Left renal pelvis (tissue), 4 donors: ENCODE measurements at places on chromosomes 7 and 10. TPM values are rescaled to one million over a fixed set of nuclear protein-coding genes. Genes with fewer than 3 reads are reported as not detected.

The PALD1 gene
- polyA plus RNA-seq: 9.2 TPM

The PON3 gene
- 2.3 TPM for polyA plus RNA-seq

The AGR3 gene
- polyA plus RNA-seq: 2.5 TPM

The CFAP70 gene
- polyA plus RNA-seq: 2.7 TPM

The PTPRE gene
- 4.0 TPM for polyA plus RNA-seq

The LRIT1 gene
- polyA plus RNA-seq: not detected

The ADRA2A gene
- polyA plus RNA-seq: 2.5 TPM

The CALHM2 gene
- polyA plus RNA-seq: 11.8 TPM

The LIPM gene
- not detected for polyA plus RNA-seq

The TAS2R4 gene
- 1.3 TPM for polyA plus RNA-seq

The BTBD16 gene
- polyA plus RNA-seq: 0.08 TPM

- no peak for DNase-seq
Measured at GRCh38 chr7:1530946-1531262, 402 bp downstream of the MAFK start.

GRCh38 chr7:41280491-41280890 is 422.4 kb downstream of the INHBA start:
- no peak for DNase-seq

- DNase-seq: no peak
Measured at GRCh38 chr10:58393317-58393716, 8.1 kb downstream of the TFAM start.

GRCh38 chr10:116104210-116104932 is 168.6 kb downstream of the GFRA1 start:
- no peak for DNase-seq

DNA sequence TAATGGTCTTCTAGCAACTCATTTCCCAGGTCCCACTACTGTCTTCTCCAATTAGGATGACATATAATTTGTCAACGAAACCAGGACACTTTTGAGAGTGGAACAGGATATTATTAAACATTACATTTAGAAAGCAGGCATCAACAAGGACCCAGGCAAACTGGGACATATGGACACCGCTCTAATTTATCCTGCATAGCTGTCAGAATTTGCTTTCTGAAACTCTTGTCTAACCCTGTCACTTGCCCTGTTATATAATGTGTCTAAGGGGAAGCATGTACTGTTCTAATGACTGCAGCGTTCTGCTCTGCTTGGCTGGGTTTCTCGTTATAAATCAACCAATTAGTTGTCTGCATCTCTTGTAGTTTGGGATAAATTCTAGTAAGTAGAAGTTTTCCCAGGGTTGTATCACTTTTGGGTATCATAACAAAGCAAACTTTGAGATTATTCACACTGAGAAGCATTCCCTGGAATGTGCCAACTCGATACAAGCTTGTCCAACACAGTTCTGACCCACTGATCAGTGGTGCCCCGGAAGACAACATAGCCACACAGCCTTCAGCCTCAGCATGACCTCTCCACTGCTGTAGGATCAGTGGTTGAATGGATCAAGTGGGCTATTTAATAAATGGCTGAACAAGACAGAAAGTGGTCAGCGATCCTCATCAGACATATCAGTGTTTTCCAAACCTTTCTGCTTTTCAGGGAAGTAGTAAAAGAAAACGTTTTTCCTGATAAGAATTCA is 228.1 kb downstream of the KIF20B start:
- no peak for DNase-seq

- DNase-seq: no peak
Measured at GRCh38 chr7:125363873-125364272, 434.2 kb upstream of the POT1 start.

GRCh38 chr10:51074238-51075028 is at the start of gene PRKG1:
Gene PRKG1, plus strand, starts transcription at chr10:51074487.
- peak; percentile 57 for DNase-seq

DNA sequence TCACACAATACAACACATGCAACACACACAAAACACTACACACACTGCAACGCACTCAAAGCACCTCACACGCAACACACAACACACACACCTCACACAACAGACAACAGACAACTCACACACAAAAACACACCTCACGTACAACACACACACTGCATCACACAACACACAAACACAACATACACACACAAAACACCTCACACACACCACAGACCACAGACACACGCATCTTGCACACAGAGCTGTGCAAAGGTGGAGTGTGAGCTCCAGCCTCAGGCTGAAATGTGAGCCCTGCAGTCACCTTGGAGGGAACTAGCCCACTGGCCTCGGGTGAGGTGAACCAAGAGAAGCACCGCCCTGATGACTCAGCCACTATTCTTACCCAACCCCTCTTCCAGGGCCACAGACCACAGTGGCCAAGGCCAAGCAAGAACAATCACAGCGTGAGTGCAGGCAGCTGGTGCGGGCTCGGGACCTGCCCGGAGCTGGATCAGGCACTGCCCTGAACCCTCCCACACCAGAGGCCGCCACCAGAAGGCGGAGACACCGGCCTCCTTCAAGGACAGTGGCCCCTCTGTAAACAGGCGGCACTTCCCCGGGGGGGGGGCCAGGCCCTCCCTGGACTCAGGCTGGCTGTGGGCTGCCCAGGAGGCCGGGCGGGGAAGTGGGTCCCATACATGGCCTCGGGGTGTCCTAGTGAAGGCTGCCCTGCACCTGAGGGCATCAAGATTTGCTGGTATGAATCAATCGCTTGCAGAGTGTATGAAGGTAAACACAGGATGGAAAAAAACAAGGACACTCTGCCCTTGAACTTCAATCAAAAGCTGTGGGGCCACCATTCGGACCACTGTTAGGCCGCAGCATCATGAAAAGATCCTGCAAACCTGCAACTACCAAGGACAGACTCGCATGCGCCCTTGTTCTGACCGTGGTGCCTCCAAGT is 106.7 kb downstream of the TNS3 start:
- DNase-seq: no peak

DNA sequence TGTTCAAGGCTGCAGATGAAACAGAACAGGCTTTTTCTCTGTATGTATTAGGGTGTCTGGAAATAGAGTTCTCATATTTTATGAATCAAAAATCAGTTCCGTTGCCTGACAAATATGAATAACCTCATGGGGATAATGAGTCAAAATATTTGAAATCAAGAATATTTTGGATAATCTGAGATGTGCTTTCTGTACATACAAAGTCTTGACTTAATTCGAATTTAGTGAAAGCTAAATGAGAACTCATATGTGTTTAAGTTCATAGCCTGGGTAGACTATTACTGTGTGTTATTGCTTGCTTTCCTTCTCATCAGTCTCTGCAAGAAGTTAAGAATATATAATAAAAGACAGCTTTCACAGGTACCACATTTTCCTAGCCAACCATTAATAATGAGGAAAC is 689.0 kb downstream of the REEP3 start:
- DNase-seq: no peak

- DNase-seq: no peak
Measured at GRCh38 chr7:136000288-136000913, 23.2 kb upstream of the MTPN start.

GRCh38 chr7:75611557-75612178 is 119.5 kb downstream of the SPDYE5 start:
- no peak for DNase-seq

DNA sequence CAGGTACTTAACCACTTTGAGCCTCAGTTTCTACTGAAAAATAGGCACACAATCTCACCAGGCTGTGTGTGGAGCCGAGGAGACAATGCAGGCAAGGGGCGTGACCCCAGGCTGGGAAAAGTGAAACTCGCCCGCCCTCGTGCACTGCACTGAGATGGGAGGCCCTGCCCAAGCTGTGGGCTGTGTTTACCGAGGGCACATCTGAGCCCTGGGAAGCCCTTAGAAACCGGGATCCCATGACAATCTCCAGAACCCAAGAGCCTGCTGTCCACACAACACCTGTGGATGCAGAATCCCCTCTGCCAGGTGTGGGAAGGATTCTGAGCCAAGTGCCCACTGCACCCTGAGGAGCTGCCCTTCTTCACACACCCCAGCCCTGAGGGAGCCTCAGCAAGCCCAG is 198.3 kb downstream of the GRID1 start:
- DNase-seq: no peak

- no peak for DNase-seq
Measured at GRCh38 chr7:18844735-18845134, 272.7 kb downstream of the TWIST1 start.

GRCh38 chr7:120738816-120739215 is 119.1 kb downstream of the TSPAN12 start:
- no peak for DNase-seq

GRCh38 chr10:95896071-95896850 is 11.5 kb upstream of the CC2D2B start:
- DNase-seq: no peak

- DNase-seq: no peak
Measured at GRCh38 chr7:43480581-43480980, 102.3 kb upstream of the STK17A start.

DNA sequence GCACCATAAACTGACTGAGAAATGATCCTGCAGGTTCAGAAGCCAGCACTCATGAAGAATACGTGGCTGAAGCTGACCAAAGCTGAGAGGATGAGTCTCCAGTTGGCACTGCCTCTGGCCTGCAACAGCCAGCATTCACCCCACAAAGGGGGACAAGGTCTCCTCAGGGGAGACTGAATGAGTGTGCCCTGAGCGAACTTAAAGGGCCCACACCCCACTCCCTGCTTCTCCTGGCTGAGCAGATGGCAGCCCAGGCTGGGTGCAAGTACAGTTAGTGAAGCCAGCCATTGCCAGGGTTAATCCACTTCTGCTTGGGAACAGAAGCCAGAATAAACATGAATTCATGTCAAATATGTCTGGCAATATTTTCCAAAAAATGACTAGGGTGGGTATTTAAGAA is 98.1 kb downstream of the PPP1R17 start:
- DNase-seq: no peak

- no peak for DNase-seq
Measured at GRCh38 chr10:119667562-119668328, 16.6 kb downstream of the BAG3 start.

GRCh38 chr7:130667593-130668257 is 823 bp downstream of the COPG2 start:
- DNase-seq: no peak

DNA sequence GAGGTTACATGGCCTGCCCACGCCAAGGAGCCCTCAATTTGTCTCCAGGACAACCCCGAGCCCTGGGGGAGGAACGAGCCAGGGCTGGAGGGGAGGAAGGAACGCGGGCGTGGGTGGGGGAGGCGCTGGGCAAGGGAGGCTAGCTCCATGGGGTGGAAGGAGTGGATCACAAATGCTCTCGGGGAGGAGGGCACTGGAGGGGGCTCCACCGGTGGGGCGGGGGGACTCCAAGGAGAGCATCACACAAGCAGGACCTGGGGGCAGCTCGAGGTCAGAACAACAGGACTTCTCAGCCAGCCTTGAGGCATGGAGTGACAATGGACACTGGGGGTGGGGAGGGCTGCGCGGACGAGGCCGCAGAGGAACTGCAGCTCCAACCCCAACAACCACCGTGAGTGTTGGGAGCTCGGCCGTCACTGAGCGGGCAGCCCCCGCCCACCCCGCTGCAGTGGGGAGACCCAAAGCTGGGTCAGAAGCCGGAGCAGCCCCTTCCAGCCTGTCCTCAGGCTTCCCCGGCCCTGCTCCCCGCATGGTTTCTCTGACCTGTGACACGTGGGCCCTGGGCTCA is 41.1 kb downstream of the STK32C start:
- no peak for DNase-seq

DNA sequence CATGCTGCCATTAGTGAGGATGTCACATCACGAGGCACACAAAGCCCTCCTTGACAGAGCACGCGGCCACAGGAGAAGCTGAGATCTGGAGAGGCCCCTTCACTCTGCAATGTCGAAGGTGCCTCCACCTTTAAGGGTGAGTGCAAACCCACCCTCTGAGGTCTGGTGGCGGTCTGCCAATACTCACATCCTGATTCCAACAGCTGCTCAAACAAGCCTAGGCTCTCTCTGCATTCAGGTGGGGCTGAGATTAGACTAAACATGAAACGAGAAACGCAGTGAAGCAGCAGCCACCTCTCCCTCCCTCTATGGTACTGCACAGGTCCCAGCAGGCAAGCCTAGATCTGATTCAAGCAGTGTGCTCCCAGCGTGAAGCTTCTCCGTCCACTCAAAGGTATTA is 151.8 kb downstream of the TCERG1L start:
- no peak for DNase-seq

DNA sequence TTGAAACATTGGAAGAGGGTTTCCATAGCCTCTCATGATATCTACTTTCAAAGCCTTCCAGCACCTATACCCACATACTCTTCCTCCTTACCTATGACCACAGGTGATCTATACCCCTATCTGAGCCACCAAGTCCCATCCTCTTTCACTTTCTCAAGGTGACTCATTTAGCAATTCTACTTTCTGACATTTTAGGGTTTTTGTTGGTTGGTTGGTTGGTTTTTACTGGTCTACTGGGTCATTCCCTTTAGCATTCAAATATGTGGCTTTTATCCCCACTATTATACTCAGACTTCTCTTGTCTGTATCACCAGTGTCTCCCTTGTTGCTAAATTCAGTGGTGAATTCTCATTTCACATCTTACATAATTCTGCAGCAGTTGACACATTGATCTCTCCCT is 130.4 kb upstream of the STEAP4 start:
- no peak for DNase-seq

DNA sequence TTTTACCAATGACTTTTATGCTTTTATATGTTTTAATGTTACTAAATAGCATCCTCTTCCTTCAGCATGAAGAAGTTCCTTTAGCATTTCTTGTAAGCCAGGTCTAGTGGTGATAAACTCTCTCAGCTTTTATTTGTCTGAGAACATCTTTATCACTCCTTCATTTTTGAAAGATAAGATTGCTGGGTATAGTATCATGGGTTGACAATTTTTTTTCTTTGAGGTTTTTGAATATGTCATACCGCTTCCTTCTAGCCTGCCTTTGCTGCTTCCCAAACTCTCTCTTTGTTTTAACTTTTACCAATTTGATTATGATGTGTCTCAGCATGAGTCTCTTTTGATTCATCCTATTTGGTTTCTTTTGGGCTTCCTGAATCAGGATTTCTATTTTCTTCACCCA is 108.2 kb upstream of the KAT6B start:
- DNase-seq: no peak

DNA sequence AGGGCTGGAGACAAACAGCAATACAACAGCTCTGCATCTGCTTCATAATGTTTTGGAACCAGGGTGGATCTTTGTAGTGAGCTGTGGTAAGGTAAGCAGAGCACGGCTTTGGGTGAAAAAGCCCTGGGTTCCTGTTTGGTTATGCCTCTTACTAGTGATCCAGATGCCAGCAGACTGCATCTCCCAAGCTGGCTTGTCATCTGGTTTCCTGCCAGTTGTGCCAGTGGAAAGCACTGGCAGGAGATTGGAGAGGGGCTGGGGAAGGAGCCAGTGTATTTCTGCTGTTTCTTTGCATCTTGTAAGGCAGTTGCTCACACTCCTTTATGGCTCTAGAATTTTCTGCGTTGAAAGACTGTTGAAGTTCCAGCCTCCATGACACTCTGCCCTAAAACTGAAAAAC is 137.6 kb downstream of the TSPAN12 start:
- DNase-seq: no peak

DNA sequence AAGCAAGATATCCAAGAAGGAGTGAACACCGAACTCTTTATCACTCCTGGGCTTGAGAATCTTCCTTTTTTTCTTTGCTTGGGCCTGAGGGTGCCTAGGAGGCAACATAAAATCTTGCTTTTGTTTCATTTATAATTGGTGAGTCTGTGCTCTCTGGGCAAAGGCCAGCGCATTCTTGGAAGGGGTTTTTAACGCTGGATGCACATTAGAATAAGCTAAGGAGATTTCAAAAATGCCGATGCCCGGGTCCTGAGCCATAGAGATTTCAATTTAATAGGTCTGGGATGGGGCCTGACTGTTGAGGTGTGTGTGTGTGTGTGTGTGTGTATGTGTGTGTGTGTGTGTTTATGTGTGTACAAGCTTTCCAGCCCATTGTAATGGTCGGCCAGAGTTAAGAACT is 62.0 kb upstream of the SORCS3 start:
- DNase-seq: no peak

- DNase-seq: no peak
Measured at GRCh38 chr7:55413442-55413841, 48.3 kb downstream of the LANCL2 start.
